ENCODE measurements at places on chromosomes 13 and 19. TPM values are rescaled to one million over a fixed set of nuclear protein-coding genes. Genes with fewer than 3 reads are reported as not detected.

- peak; percentile 86 for DNase-seq
These were observed at the start of gene ZNF229 for GRCh38 chr19:44447916-44448674. Gene ZNF229 (minus strand): TSS chr19:44448472. CDS start chr19:44442847, 5,625 bp downstream.

DNA sequence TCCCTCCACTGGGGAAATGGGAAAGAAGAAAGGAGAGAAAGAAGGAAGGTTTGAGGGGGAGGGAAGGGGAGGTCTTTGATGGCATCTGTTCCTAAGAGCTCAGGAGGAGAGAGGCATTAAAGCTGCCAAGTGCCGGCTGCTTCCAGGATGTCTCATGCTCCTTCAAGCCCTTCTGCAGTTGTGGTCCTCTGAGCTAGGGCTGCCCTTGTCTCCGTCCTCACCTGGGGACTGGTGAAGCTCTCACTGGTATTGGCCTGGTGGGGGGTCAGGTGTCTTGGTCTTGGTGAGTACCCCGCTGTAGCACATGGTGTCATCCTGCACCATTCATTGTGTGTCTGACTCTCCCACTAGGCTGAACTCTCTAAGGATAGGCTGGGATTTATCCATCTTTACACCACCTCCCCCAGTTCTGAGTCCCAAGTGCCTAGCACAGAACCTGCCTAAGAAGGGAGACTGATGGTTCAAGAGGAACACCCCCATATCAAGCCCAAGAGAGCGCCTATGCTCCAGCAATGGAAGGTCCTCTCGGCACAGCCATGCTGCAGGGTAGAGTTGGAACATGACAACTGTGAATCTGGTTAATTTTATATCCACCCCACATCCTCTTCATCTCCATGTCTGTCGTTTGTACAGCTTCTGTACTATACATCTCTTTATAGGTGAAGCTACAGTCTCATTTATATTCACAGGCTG lies 83.7 kb downstream of the AKAP11 start:
- DNase-seq, result no peak

DNA sequence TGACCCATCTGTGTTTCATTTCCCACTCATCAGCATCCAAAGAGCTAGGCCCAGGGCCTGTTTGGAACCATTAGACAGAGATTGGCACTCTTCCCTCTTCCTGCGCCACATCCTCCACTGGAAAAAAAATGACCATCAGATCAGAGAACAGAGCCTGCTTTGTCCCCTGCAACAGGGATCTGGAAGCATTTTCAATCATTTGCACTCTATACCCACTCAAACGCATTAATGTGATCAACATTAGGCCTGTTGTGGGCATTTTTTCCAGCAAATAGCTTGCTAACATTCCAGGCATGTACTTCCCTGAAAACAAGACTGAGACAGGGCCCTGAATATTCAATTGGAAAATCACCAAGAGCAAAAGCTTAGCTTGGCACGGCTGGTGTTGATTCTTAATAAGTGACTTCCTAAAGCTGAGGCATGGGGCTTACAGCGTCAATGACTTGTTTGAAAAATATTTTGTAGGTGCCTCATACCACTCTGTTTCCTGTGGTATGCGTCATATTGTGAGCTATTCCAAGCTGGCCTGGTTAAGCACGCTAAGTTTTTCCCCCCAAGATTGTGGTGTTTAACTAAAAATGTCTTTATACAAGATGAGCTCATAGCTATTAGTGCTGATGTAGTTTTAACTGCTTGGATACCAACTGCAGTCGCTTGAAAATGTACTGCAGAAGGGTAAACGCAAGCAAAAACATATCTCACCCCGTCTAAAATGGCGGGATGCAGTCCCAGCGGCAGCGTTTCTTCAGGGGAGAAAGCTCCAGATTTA lies 404.4 kb downstream of the SPRY2 start:
- DNase-seq, result no peak

DNA sequence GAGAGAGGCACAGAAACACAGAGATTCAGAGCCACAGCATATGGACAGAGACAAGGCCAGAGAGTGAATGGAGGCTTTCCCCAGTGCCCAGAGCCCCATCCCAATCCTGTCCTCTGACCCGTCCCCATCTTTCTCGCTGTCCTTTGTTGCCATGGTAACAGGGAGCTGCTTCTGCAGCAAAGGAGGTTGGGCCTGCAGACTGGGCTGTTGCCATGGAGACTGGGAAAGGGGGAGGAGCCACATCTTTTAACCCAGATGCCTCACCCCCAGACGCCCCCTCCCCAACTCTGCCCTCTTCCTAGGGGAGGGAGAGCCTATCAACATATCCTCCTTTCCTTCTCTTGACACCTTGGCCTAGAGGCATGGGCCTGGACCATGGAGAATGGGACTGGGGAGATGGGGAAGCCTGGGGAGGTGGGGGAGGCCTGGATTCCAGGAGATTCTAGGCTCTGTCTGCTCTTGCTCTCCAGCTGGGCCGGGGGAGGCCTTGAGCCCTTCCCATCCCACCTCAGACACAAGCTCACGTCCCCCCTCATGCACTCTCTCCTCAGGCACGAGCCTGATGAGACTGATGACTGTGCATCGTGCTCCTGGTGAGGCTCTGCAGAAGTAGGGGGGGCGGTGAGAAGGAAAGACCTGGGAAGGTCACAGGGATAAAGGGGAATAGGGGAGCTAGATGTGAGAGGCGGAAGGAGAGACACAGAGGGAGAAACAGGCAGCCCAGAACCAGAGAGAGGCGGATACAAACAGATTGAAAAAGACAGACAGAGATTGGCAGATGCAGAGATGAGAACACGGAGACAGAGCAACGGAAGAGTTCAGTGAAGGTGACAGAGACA lies 2.1 kb upstream of the ATP1A3 start:
- no peak for DNase-seq

GRCh38 chr13:106295971-106296370 lies 239.5 kb downstream of the EFNB2 start:
- no peak for DNase-seq

Gene GDF15
- 106 TPM for total RNA-seq
